Esophagus squamous epithelium (tissue), 5 donors: ENCODE measurements at places on chromosomes 4 and X.

DNA sequence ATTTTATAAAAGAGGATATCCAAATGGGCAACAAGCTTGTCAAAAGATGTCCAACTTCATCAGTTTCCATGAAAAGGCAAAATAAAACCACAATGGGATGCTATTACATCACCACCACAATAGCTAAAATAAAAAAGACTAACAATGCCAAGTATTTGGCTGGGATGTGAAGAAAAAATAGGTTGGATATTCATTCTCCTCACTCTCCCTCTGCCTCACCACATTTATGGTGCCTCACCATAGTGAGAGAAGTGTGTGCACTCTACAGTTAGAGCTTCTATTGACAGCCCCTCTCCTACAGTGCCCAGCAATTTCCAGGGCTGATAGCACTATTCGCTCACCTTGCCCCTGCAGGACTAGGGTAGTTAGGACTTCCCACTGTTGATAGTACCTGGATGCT, 25.5 kb downstream of the VEGFC start:
- no peak for DNase-seq

- no peak for DNase-seq
Measured at GRCh38 chrX:150508451-150509367, 59.7 kb upstream of the MTM1 start.

- no peak for DNase-seq
Measured at GRCh38 chr4:37734989-37735388, 48.8 kb upstream of the RELL1 start.

GRCh38 chr4:85737254-85737653, 262.3 kb downstream of the ARHGAP24 start:
- DNase-seq = no peak

- no peak for DNase-seq
Measured at GRCh38 chr4:77031544-77031943, 44.2 kb downstream of the CCNI start.

- DNase-seq = no peak
Measured at GRCh38 chr4:165328708-165329107, 1.2 kb downstream of the MSMO1 start.

GRCh38 chr4:108852691-108853090, 89.8 kb upstream of the ETNPPL start:
- DNase-seq = no peak

- DNase-seq = no peak
Measured at GRCh38 chrX:11254417-11255109, 38.6 kb upstream of the AMELX start.
